ENCODE measurements at places on chromosomes 2 and 18. TPM values are rescaled to one million over a fixed set of nuclear protein-coding genes. Genes with fewer than 3 reads are reported as not detected.

GRCh38 chr18:5543036-5543680 is 639 bp downstream of the EPB41L3 start:
- DNase-seq: peak; percentile 26

Gene CCDC178
- polyA plus RNA-seq: not detected

DNA sequence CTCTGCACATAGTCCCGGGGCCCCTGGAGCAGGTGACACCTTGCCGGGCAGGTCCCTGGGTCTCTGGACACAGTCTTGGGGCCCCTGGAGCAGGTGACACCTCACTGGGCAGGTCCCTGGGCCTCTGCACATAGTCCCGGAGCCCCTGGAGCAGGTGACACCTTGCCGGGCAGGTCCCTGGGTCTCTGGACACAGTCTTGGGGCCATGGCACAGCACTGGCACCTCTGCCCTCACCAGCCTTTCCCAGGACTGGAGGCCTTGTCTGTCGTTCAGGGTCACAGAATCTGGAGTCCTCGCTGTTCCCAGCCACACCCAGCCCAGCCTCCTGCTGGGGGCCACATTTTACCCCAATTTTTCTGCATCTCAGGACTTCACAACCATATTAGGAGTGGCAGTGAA is 2.2 kb downstream of the TPO start:
- DNase-seq: no peak

- DNase-seq: no peak
Observed at GRCh38 chr2:100000915-100001707, 141.3 kb downstream of the AFF3 start.

DNA sequence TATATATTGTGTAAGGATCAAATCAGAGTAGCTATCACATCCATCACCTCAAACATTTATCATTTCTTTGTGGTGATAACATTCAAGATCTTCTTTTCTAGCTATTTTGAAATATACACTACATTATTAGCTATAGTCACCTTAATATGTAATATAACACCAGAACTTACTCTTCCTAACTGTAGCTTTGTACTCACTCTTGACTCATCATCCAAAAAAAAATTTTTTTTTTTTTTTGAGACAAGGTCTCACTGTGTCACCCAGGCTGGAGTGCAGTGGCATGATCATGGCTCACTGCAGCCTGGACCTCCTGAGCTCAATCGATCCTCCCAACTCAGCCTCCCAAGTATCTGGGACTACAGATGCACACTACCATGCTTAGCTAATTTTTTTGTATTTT is 153.3 kb downstream of the EML6 start:
- DNase-seq: no peak

- no peak for DNase-seq
Observed at GRCh38 chr2:221370857-221371211, 201.3 kb downstream of the EPHA4 start.

DNA sequence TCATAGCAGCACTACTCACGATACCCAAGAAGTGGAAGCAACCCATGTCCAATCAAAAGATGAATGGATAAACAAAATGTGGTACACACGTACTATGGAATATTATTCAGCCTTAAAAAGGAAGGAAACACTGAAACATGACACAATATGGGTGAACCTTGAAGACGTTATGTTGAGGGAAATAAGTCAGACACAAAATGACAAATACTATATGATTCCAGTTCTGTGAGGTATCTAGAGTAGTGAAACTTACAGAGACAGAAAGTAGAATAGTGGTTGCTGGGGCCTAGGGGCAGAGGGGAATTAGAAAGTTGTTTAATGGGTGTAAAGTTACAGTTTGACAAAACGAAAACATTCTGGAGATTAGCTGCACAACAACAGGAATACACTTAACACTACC is 24.7 kb downstream of the TLK1 start:
- no peak for DNase-seq

Gene CBLN2
- not detected for polyA plus RNA-seq

DNA sequence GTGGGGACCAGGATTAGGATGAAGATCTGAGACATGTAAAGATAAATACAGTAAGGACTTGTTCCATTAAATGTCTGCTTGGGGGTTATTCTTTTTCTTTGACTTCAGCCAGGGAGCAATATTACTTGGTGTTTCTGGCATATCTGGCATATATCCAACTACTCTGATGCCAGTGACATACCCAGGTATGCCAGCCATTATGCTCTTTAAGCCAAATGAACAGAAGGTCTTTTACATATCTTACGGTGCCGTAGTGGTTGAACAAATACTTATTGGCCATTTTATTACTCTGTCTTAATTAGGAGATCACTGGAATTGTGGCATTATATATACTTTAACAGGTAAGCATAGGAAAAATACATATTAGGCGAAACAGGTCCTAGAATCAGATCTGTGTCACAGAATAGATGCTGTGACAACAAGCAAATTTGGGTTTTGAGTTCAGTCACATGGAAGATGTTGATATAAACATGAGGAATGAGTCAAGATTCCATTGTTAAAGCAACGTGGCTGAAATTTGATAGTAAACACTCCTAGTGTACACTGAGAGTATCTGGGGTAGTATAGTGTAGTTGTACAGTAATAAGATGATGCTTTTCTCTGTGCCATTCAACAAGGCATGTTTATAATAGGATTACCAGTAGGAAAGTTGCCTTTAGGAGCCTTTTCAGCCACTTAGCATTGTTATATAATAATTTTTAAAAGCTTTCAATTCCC is 62.6 kb downstream of the KCTD18 start:
- no peak for DNase-seq

- no peak for DNase-seq
Observed at GRCh38 chr2:73083886-73084800, 12.6 kb upstream of the SFXN5 start.

DNA sequence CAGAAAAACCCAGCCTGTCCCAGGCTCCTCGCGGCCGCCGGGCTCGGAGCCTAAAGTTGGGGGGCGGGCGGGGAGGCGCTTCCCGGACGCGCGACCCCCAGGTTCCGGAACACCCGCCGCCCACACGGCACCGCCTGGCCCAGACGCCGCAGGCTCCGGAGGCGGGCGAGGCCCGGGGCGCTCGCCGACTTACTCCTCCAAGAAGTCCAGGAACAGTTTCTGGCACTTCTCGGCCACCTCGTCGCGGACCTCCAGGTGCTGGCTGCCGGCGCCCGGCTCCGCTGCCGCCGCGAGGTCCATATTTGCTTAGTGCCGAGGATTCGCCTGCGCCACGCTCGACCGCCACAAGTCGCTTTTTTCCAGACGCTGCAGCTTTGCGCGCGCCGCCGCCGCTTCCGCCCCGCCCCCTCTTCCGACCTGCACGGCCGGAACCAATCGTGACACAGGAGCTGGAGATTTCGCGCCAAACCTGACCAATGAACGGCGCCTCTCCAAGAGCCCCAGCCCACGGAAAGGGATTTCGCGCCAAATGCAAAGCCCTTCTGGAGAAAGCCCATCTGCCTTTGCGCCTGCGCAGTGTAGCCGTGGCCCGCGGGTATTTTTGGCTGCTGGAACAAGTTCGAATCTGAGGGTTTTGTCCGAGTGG is at the start of gene MCM6:
Gene MCM6, minus strand, starts transcription at position 378 of the 646 bp plus-strand sequence. Its CDS starts 78 bp downstream, at position 300.
- DNase-seq: peak; percentile 99

- DNase-seq: no peak
Observed at GRCh38 chr2:204869132-204869823, 324.0 kb downstream of the PARD3B start.

GRCh38 chr18:75139226-75139911 is 69.6 kb downstream of the PTGR3 start:
- no peak for DNase-seq

DNA sequence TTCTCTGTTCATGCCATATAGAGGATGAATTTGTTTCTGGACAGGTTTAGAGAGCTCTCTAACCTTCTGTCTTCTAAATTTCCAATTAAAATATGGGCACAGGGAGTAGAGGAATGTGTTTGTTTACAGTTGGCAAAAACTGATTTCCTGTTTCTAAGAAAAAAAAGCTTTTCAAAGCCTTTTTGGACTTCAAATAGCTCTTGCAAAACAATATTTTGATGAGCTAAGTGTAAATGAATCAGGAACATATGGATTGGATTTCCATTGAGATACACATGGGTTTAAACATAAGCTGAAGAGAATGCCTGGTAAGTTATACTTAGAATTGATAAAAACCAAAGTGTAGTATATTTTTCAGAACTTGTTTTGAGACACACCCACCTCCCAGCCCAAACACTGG is 677.5 kb downstream of the NYAP2 start:
- DNase-seq: no peak

- DNase-seq: no peak
Observed at GRCh38 chr2:29601872-29602271, 319.5 kb downstream of the ALK start.

DNA sequence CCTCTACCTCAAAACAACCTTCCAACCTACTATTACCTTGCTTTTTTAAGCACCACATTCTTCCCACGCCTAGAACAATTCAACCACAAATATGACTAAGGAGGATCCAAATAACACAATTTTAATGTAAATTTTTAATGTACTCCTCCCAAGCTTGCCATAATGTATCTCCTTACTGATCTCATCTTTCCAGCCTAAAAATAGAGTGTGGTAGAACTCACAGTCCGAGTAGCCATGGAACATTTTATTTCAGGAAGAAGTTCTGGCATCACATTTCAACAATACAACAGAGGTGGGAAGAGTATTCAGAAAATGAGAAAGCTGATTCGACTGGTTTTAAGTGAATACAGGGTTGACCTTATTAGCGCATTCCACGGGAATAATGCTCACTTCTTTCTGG is 15.4 kb downstream of the FEZ2 start:
- no peak for DNase-seq

Gene UGT1A8
- not detected for polyA plus RNA-seq

Gene CNDP1
- polyA plus RNA-seq: not detected

DNA sequence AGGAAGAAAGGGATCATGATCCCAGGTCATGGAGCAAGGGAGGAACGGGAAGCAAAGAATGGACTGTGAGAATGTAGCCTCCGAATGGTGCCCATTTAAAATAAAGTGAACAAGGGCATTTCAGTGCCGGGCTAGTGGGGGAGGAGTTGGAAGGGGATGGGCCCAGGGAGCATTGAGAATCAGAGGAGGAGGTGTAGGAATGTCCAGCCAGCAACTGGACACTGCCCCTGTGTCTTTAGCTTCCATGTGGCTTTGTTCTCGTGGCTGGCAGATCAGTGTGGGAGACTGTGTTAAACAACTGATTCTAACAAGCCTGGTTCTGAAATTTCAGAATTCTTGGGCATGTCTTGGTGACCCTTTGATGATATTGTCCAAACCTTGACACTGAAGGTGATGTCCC is 1.4 kb upstream of the RNF103 start:
- DNase-seq: no peak

DNA sequence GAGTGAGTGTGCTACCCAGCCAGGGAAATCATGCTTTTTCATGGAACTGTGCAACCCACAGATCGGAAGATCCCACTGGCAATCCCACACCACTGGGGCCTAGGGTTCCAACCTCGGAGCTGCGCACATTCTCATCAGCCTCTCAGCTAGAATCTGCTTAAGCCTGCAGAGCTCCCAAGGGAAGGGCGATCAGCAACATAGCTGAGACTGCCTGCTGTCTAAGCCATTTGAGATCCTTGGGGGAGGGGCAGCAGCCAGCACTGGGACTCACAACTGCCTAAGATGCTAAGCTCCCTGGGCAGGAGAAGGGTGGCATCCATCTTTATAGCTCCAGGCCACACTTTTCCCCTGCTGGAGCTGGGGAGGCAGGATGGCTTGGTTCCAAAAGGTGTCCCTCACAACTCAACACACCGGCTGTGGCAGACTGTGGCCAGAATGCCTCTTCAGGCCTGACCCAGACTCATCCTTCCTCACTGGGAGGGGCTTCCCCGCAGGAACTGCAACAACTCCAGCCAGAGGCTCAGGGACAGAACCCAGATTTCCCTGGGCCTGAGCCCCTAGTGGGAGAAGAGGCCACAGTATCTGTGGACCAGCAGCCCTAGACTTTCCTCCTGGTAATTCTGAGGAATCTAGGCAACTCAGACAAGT is 1133.3 kb upstream of the PIK3C3 start:
- DNase-seq: no peak

Gene ACADL
- not detected for polyA plus RNA-seq

Gene MAP3K19
- polyA plus RNA-seq: not detected

DNA sequence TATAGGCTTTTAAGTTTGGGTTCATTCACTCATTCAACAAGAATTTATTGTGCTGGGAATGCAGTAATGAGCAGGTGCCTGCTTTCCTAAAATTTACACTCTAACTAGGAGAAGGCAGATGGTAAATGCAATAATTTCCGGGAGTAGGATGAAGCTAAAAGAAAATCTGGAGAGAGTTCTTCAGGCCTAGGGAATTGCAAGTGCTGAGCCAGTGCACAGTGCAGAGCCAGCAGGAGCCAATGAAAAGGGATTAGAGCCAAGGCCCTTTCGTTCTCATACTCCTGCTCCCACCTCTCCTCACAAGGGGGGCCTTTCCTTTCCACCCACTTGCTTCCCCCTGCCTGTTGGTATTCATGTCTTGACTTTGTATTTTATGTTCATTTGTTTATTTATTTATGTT is 55.1 kb downstream of the CFAP221 start:
- DNase-seq: no peak

DNA sequence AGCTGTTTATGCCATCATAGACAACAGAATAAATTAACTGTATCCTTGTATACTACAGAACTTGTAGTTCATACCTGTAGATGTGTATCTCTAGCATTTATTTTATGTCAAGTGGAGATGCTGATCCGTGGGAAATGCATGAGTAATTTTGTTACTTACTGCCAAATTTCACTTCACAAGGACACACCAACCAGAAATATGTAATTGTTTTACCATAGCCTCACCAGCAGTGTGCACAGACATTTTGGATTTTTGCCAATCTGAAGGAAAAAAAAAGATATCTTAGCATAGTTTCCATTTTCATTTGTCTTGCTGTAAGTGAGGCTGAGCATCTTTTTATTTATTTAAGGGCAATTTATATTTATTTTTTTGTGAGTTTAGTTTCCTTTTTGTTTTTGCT is 265.1 kb upstream of the OSR1 start:
- DNase-seq: no peak

All from CD14-positive monocyte (primary cell).